ENCODE measurements at places on chromosomes 16 and 17.

- peaks cover 3% of the 10 kb centered on the region for H3K36me3 ChIP-seq
- H3K4me1 ChIP-seq = peaks cover 29% of the 10 kb centered on the region
- H3K4me3 ChIP-seq = no peak overlapping the region
- H3K27me3 ChIP-seq = peaks cover 25% of the 10 kb centered on the region
- no peak for DNase-seq
- H3K27ac ChIP-seq = no peak overlapping the region
Measured at GRCh38 chr16:86869288-86870022, 291.1 kb downstream of the FOXL1 start.

DNA sequence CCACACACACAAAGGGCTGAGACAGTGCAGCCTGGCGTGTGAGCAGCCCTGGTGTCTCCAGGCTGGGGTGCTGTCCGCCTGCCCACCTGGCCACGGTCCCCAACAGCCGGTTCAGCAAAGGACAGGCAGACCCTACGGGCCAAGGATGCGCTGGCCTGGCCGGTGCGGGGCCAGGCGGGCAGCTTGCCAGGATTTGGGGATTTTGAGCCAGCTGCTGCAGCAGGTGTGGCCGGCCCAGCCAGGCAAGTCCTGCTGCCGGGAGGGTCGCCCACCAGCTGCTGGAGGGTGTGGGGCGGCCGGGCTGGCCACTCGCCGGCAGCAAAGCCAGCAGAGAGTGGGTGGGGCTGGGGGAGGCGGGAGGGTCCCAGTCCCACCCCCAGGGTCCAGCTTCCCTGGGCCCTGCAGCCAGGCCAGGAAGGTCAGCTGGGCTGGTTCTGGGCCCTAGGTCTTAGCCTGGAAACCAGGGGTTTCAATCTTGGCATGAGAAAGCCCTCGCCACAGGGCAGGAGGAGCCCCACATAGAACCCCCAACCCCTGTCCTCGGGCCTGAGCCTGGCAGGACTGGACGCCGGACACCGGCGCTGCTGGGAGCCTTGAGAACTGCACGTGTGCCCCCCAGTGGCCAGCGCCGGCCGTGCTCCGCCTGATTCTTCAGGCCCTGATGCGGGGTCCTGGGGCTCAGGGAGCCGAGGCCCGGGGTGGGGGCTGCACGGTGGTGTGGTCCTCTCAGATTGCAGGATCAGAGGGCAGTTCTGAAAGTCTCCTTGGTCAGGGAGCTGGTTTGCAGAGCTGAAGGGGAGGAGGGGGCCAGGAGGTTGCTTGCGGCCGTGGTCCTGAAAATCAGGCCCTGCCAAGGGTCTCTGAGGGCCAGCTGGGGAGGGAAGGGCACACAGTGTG is 17.6 kb upstream of the SSTR5 start:
- peaks cover 8% of the 10 kb centered on the region for H3K27me3 ChIP-seq
- H3K4me3 ChIP-seq = no peak overlapping the region
- no peak overlapping the region for H3K27ac ChIP-seq

DNA sequence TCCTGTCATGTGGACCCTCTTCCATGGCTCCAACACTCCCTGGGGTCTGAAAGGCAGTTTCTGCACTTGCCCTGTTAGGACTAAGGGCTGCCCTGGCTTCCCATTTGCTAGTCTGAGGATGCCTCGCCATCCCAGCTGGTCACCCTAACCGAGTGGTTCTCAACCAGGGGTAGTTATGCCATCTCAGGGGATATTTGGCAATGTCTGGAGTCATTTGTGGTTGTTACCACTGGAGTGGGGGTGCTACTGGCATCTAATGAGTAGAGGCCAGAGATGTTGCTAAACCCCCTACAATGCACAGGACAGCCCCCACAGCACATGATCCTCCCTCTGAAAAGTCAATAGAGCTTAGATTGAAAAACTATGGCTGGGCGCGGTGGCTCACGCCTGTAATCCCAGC is 26.9 kb upstream of the CDH1 start:
- no peak overlapping the region for H3K27ac ChIP-seq
- no peak overlapping the region for H3K4me3 ChIP-seq
- H3K36me3 ChIP-seq = no peaks in the 10 kb centered on the region

DNA sequence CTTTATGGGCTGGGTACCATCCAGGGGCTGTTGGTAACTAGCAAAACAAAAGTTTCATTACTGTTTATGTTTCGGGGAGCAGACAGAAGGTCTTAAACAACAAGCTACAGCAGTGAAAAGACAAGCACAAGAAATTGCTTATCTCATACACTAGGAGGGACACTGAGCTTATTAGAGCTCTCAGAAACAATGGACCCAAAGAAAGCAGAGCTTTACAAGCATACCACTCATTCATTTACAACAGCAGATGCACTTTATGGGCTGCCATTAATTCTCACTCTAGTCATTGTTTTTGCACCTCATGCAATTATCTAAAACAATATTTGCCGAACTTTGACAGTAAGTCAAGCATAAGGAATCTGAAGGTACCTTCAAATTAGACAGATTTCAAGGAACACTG is 10.0 kb downstream of the KRT16 start:
- peaks cover 20% of the 10 kb centered on the region for H3K4me1 ChIP-seq
- peaks cover 5% of the 10 kb centered on the region for H3K36me3 ChIP-seq
- no peak for DNase-seq

DNA sequence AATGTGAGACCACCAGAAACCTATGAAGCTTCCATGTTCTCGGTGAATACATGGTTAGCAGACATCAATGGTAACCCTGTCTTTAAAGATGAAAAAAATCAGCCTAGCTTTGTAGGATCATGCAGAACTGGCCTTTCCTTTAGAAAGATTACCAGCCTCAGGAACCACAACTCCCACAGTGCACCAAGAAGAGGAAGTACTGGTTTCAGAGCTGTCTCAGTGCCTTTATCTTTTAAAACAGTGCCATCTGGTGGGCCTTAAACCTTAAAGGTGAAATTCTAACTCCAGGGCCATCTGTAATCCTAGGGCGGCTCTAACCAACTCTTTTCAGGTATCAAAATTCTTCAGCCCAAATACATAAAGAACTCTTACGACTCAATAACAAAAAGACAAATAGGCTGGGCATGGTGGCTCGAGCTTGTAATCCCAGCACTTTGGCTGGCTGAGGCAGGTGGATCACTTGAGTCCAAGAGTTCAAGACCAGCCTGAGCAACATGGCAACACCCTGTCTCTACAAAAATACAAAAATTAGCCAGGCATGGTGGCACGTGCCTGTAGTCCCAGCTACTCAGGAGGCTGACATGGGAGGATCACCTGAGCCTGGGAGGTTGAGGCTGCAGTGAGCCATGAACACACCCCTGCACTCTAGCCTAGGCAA is 5.4 kb downstream of the ATPAF2 start:
- no peak for DNase-seq
- H3K36me3 ChIP-seq = peaks cover 3% of the 10 kb centered on the region
- no peak overlapping the region for H3K4me3 ChIP-seq
- no peak overlapping the region for H3K27ac ChIP-seq

DNA sequence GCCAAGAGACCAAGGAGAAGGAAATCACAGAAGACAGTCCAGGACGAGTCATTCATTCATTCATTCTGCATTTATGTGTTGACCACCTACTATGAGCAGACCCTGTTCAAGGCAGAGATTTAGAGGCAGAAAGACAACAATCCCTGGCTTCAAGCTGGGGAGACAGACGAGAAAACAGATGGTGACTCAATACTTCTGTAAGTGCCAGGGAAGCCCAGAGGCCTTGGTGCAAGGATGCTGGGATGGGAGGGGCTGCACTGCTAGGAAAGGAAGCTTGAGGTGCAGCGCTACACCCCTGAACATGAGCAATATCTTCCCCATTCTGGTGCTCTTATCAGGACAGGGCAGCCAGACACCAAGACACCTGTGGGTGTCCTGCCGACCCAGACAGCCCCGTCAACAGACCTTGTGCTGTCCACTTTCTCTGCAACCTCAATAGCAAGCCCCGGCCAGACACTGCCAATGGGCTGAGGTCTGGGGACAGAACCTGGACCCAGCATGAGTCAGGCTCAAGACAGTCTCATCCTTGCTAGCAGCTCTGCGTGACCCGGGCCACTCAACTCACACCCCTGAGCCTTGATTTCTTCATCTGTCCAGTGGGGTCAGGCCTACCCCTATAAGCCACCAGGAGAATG is 163.5 kb downstream of the COPRS start:
- peak overlapping the region; percentile 95 for H3K27ac ChIP-seq
- peaks cover 44% of the 10 kb centered on the region for H3K4me1 ChIP-seq
- no peak for DNase-seq

All from mesothelial cell of epicardium (in vitro differentiated cells).